ENCODE measurements at places on chromosomes 5 and 9.

DNA sequence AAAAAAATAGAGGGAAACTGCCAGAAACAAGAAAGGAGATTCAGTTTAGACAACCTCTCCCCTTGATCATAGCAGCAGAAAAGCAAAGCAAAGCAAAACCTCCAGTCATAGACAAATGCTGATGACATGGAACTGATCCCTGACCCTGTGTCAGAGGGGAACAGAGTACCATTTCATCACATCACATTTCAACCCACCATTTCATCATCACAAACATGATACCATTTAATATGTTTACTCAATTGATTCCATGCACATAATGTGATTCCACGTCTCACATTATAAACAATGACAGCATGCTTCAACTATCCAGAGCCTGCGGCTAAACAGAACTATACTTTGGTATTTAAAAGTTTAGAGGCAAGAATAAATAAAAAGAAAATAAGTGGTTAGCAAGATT, 28.7 kb upstream of the ACOT12 start:
- no peak for DNase-seq

DNA sequence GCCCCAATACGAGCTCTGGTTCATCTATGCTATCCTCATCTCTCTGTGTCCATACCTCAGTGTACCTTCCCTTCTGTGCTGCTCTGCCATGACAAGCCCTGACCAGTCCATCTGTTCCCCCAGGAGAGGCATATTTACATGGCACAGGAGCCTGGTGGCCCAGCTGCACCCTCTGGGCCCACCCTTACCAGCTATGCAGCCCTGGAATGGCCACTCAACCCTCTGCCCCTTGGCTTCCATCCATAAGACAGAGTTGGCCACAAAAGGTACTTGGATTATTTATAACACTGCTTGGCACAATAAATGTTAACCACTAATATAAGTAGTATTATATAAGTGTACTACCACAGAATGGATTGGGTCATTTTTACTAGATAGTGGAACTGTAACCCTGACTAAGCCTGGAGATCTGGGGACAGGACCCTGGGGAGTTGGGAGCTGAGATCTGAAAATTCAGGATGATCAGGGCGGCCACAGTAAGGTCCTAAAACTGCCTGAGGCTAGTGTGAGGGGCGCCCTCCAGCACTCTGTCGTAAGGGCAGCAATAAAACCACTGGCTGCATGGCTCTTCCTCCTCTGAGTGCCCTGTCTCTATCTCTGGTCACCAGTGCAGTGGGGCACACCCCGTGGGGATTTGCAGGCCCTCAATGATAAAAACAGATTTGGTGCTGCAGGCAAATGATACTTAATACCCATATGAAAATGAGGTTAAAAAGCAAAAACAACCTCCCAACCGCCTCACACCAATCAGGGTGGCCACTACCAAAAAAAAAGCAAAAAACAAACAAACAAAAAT, 65.8 kb downstream of the SEMA4D start:
- no peak for DNase-seq

DNA sequence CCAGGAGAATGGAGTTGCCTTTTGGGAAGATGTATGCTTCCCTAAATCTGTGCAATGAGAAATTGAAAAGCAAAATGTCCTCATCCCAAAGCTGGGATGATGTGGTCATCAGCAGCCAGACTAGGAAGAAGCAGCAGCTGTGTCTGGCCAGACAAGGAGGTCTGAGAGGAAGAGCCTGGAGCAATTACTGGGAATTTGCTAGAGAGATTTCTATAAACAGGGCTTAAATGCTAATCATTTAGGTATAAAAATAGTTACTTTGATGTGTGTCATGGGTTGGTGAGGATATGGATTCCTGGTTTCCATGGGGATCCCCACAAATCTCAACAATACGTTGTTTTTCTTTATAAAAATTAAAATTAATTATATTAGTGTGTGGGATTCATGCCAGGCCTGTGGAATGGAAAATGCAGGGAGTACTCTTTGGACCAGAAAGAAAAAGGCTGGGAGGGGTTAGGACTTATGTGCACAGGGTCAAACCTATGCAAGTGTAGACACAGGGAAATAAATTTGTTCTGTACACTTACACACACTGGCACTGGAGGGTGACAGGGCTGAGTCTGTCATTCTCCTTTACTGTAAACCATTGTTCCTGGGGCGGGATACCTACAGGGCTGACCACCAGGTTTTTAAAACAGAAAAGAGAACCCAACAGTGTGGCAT, 58.7 kb upstream of the TRPC7 start:
- no peak for DNase-seq

DNA sequence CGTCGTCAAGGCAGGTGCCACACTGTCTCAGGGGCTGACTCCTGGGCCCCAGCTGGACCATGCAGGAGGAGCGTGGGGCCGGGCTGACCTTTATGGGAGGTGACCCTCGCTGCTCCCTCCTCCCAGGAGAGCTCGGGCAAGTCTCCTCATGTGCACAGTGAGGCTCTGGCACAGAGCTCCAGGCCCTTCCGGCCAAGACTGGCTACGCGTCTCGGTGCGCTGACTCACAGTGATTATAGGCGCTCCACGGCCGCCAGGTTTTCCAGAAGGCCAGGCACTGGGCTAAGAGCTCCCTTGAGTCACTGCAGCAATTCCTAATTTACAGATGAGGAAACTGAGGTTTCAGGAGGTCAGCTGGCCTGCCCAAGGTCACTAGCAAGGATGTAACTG, 47.4 kb downstream of the VAV2 start:
- peak; percentile 43 for DNase-seq

- DNase-seq = no peak
Observed at GRCh38 chr5:946720-947625, 54.3 kb downstream of the TRIP13 start.

- no peak for DNase-seq
Observed at GRCh38 chr9:69677931-69678330, 5.8 kb upstream of the APBA1 start.

DNA sequence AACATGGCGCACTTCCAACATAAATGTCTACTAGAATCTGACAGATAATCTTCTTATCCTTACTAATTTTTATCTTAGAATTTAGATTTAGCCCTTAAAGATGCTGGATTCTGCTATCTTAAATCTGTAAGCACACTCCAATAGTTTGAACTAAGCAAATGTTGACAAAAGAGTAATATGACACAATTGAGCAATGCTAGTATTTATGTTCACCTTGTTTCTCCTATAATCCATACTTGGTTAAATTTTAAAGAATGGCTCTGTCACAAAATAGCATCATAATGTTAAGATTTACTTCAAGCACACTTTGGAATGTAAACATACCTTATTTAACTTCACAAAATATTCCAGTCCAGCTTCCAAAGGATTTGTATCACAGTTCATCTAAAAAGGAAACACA, 38.8 kb upstream of the ARSB start:
- DNase-seq = no peak

- no peak for DNase-seq
Observed at GRCh38 chr5:19534751-19535150, 453.2 kb downstream of the CDH18 start.

- no peak for DNase-seq
Observed at GRCh38 chr5:95113489-95113888, 171.4 kb downstream of the MCTP1 start.

- DNase-seq = no peak
Observed at GRCh38 chr5:71907608-71908145, 188.6 kb downstream of the CARTPT start.

DNA sequence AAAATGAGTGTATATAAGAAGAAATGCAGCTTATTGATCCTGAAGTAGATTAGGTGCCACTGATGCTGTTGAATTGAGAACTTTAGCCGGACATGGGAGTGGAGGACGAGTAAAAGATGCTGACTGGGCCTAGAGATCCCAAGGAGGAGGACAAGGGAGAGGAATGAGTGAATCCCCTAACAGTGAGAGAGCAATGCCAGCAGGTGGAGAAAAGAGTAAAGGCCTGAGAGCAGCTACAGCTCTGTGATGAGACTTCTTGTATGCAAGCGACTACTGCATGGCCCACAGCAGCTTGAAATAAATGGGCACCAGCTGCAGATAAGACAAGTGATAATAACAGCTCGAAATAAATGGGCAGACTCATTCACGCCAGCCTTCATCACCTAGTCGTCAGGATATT, 44.5 kb upstream of the JMY start:
- DNase-seq = no peak

DNA sequence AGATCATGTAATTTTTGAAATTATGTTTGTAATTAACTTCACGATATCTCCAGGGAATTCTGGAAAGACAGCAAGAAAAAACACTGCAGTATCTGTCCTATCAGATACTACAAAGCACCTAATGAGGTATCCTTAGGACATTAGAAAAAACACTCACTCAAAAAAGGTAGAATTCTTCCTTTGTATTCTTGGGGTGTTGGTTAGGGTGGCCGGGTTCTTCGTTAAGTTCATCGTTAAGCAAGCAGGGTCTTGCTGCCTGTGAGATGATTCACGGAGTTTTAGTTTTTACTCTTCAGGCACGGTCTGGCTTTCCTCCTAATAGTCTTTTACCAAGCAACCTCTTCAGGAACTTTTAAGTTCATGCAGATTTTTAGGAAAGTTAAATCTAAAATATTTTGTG, 91.4 kb upstream of the IRX4 start:
- no peak for DNase-seq

- DNase-seq = no peak
Observed at GRCh38 chr5:177964471-177964870, 31.6 kb downstream of the PROP1 start.

DNA sequence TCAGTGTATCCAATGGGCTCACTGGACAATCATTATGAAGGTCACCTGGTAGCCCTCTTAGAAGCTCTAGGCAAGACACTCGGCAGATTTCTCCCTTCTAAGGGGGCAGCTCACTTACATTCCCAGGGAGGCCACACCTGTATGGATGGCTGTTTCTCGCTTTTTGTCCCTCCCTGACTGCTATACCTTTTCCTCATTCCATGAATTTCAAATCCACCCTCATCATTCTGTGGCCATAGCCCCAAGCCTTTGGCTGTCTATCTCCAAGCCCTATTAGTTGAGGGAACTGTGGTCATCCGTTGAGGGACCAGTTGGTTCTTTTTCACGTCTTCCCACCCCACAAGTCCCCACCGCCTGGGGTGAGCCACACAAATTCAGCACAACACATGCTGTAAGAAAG, 85.0 kb upstream of the RARS1 start:
- no peak for DNase-seq

DNA sequence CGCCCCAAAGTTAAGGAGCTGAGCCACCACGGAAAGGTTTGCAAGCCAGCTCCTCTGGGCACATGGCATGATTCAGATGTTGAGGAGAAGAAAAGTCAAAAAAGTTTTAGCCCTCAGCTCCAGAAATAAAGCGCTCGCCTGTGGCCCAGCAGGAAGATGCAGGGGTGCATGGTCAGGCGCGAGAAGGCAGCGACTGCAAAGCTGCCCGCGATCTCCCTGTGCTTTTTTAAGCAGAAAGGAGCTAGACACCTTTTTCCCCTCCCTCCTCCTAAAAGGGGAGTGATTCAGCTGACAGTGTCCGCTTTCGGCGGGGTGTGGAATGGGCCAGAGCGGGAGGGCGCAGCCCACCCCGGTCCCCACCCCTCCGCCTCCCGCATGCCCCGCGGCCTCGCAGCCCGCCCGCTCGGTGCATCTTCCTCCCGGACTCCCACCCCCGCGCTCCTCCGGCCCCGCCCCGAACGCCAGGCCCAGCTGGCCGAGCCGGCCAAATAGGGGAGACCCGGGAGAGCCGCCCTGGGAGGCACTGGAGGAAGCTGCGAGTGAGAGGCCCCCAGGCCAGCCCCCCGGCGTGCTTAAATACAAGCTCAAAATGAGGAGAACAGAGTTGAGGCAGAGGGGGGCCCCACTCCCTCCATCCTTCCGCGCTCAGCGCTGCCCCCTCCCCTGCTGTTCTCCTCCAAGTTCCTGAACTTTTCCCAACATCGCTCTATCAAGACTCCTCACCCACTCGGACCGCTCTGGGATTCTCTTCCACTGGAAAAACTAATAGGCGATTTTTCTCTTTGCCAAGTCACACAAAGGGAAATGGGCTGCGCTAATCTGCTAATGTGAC, at the start of gene ADAMTS12:
Gene ADAMTS12, minus strand, starts transcription at position 203 of the 832 bp plus-strand sequence. Its CDS starts 134 bp downstream, at position 69.
- DNase-seq = peak; percentile 70

DNA sequence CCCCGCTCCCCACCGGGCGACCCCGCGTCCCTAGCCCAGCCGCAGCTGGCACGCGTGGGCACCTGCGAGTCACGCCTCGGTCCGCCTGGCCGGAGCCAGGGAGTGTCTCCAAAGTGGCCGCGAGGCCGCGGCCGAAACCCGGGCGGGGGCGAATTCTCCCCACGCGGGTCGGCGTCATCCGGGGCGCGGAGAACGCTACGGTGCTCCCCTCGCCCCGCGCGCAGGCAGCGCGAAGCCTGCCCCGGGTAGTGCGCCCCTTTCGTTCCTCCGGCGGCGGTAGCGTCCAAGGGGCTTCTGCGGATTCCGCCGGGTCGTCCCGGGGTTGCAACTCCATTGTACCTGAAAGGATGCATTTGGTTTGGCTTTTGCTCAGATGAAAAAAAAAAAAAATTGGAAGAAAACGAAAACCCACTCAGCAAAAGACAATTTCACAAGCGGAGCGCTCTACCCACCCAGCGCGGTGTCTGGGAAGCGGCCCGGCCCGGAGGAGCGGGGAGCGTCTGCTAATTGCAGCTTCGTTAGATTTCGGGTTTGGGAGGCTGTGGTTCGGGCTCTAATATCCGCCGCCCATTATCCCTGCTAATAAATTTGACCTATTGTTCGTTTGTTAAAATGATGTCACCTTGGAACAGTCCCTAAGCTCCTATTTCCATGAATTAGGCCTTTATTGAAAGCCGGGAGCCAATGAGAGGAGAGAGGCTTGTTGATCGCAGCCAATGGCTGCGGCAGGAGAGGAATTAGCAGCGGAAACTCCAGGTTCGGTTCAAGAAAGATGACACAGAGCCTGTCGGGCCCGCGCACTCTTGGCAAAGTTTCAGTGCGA, at the start of gene TLX3:
Gene TLX3, plus strand, starts transcription at position 796 of the 823 bp plus-strand sequence. CDS start 118 bp downstream, outside the sequence.
- no peak for DNase-seq

DNA sequence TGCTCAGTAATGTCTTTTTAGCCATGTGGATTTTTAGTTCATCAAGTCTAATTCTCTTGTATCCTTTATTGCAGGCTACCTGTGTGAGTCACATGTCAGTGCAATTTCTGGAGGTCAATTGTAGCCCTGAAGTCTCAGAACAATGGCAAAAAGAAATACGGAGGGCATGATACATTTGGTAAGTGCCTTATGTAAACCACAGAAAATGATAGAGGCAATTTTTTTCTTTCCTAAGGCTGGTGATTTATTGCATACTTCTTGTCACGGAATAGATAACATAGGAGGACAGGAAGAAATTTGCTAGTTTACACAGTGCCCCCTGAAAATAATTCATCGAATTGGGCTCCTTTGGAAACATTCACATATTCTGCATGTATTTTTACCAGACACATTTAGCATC, 235.9 kb downstream of the DMRTA1 start:
- DNase-seq = no peak

DNA sequence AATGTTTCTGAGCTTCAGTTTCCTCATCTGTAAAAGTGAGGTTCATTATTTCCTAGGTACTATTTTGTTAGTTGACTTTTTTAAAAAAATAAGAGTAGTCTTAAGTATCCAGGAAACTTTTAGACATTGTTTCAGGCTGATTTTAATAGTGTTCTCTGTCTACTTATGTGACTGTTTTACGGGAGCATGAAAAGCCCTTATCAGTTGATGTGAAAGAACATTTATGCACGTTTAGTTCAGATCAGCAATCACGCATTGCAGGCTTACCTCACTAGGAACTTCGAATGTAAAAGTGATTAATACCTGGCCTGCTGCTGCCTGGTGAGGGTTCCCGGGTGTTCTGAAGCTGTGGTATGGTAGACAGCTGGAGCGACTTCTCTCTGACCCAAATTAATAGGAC, 8.1 kb downstream of the SNX18 start:
- DNase-seq = no peak

GRCh38 chr5:143341807-143342570, 61.5 kb downstream of the NR3C1 start:
- DNase-seq = no peak
